ENCODE measurements at places on chromosomes 2 and 18.

- no peak for DNase-seq
Observed at GRCh38 chr18:13435586-13436333, 217.2 kb downstream of the LDLRAD4 start.

GRCh38 chr18:53886058-53886457 lies 338.4 kb downstream of the MBD2 start:
- no peak for DNase-seq

- DNase-seq, result no peak
Observed at GRCh38 chr2:192190474-192190873, 4.3 kb downstream of the TMEFF2 start.

DNA sequence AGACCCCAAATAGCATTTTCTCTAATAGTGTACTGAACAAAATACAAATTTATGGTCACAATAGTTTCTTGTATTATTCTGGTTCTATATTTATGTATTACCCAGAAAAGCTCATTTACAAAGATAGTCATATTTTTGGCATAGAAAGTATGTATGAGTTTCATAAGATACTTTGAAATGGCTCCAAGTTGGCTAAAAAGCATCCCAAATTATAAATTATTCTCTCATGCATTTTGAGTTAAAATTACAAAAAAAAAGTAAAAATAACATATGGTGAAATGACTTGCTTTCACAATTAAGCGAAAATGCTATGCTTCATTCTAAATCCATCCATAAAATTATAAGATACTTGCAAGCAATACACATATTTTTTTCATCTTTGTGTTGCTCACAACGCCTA lies 530.7 kb downstream of the ZNF804A start:
- DNase-seq, result no peak

DNA sequence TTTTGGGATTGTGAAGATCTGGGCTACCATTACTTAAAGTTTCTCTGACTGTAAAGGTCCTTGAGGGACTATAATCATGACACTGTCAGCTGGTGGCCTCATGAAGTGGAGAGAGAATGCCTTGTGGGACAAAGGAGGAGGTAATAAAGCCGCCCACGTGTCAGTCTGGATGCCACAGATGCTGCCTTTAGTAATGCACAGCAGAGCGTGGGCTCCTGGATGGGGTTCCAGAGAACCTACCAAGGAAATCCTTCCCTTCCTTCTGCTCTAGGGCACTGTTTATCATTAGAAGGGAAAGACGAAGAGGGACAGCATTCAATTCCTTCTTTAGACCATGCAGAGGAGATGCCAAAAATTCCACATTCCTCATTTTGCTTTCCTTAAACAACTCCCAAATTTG lies 63.5 kb downstream of the COL5A2 start:
- peak; percentile 2 for DNase-seq

DNA sequence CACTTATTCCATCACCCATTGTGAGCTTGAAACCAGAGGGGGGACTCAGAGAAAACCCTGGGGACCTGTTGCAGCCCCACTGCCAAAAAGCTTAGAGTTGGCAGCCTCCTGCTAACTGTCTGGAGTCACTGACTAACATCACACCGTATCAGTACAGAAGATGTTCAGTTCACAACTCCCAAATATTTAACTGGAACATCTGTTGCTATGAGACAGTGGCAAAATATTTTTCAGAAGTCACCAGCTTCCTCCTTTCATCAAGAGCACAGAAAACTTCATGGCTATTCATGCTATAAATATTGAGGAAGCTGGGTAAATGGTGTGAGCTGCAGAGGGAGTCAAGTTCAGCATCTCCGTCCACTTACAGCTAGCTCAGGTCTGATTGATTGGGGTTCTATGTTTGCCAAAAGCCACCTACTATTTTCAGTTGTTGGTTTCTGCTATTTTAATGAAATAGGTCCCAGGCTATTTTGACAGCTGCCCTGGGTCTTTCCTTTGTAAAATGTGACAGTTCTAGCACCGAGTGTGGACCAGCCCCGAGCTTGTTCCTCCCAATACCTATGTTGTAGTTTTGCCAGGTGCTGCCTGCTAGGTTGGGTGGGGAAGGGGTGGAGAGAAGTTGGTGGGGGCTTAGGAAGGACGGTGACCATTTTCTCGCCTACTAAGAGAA lies 9.8 kb downstream of the TUBB6 start:
- no peak for DNase-seq

DNA sequence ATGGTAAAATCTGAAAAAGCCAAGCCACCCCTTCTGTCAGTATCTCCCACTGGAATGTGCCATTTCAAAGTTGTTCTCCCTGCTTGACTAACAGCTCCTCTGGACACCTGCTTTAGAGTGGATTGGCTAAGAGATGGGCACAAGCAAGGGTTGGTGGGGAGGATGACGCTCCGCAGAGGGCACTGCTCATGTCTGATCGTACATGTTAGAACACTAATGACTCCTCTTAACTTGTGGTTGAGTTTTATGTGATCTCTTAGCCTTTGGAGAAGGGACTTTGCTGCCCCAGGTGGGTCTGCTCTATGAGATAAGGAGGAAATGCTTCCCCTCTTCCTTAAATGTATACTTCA lies 8.2 kb upstream of the KIAA2012 start:
- DNase-seq, result no peak

- no peak for DNase-seq
Observed at GRCh38 chr18:11327391-11328009, 178.1 kb upstream of the PIEZO2 start.

DNA sequence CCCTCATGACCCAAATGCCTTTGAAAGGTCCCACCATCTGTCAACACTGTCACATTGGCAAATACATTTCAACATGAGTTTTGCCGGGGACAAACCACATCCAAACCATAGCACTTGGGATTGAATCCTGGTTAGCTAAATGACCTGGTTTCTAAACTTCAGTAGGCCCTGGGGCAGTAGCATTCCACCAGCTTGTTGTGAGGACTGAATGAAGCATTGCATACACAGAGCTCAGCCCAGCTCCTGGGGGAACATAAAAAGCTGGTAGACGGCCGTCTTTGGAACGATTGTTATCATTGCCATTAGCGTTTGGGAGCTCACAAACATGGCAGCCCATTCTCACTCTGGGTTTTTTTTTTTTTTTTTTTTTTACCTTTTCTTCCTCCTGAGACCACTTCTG lies 57.5 kb upstream of the CXCR4 start:
- DNase-seq, result no peak

DNA sequence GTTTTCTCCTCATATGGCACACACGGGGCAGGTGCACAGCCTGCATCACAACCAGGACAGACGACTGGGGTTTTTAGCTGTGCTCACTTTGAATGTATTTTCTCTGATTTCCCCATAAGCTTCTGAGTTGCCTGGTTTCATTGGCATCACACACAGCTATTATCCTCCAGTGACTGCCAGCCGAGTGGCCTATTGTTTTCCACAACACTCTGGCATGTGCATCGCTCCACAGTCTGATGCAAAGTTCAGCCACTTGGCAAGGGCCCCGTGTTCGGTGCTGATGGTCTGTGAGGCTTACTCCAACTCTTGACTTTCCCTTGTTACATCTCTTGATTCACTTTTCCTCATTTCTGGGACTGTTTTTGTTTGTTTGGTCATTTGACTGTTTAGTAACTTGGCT lies 593.1 kb downstream of the CBLN2 start:
- DNase-seq, result no peak

DNA sequence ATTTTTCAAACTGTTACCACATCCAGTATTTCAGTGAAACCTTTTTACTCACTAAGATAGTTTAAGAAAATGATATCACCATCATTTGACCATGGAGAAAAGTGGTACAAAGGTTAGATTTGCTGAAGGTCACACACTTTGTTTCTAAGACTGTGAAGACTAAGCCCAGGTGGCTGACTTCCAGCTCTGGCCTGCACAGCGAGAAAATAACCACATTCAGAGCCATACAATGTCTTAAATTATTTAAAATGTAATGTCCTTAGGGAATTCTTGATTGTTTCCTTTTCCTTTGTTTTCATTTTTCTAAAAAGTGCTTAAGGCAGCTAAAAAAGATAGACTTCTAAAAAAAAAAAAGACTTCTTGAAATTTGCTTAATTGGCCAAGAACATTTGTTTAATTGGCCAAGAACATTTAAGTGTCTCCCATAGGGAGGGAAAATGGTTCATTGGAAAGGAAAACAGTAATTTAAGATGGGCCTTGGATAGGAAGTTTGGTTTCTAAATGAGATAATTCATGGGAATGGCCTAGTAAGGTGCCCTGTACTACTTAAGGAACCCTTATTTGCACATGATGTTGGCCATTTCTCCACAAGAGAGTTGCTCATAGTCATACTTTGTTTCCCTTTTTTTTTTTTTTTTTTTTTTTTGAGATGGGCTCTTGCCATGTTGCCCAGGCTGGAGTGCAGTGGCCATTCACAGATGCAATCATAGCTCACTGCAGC lies 45.2 kb downstream of the CYP1B1 start:
- DNase-seq, result no peak

- peak; percentile 33 for DNase-seq
Observed at GRCh38 chr2:217269701-217270484, 410.0 kb upstream of the TNP1 start.

DNA sequence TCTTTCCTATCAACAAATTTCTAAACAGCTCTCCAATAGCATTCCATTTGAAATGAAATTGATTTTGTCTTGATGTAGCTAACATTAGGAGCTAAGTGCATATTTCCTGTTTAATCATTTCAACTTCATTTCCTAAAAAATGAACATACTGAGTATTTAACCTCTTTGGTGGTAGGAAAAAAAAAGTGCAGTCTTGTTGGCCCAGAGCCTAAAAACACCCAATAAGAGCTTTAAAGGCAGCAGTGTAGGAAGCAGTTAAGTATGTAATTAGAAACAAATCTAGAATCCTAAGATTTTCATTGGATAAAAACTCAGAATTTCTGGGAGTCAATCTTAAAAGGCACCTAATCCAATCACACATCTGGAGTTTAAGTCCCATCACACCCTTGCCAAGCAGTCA lies 71.0 kb upstream of the RBMS1 start:
- no peak for DNase-seq

DNA sequence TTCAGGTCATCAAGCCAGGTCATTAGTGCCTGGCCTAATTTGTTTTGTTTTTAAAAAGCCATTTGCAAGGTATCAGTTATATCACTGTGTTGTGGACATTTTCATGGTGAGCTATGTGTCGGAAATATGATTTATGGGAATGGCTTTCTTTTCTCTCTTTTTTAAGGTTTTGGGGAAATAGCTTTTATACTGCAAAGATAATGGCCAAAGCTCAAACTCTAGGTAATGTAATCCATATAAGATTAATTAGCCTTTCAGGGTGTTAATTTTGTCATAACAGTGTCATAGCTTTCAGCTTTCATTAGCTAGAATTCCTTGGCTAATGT lies 45.8 kb downstream of the PCBP1 start:
- DNase-seq, result no peak

DNA sequence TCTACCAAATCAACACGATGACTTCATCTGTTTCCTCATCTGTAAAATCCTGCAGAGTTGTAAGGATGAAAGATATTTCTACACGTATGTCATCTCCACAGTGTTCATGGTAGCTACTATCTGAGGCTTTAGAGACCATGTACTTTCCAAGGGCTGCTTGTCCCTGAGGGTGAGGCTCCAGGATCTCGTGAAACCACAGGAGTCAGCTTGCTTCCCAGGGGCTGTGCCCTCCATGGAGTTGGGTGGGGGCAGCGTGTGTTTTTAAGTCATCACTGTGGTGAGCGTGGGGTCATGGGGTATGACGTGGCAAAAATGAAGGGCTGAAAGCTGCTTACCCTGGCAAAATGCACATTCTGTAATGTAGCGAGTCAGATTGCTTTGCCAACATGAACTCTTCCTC lies 81.6 kb downstream of the ASAP2 start:
- no peak for DNase-seq

- DNase-seq, result peak; percentile 49
Observed at GRCh38 chr2:218217360-218218267, 625 bp downstream of the ARPC2 start.

- no peak for DNase-seq
Observed at GRCh38 chr18:54130177-54130576, 94.3 kb downstream of the MBD2 start.

- no peak for DNase-seq
Observed at GRCh38 chr2:119649364-119649917, 29.6 kb upstream of the TMEM177 start.

- no peak for DNase-seq
Observed at GRCh38 chr2:1246239-1246638, 167.0 kb upstream of the TPO start.

- DNase-seq, result no peak
Observed at GRCh38 chr2:40332191-40332826, 119.6 kb downstream of the SLC8A1 start.

DNA sequence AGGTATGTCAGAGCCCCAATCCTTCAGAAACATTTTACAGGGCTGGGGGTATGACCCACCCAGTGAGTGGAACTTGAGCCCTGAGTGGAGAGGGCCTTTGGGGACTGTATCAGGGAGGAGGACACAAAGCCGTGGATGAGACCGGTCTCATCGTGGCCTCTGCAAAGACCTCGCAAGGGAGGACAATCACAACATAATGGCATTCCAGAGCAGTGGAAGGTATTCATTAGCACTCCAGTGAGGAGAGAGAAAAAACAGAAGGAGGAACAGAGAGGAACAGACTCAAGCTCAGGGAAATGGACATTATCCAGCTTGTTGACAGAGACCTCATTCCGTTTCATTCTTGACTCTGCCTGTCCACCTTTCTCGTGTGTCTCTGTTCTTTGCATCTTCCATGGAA lies 38.8 kb upstream of the CTAGE1 start:
- no peak for DNase-seq

GRCh38 chr18:12659904-12660605 lies 2.1 kb upstream of the SPIRE1 start:
- peak; percentile 47 for DNase-seq
